ENCODE measurements at places on chromosomes 2 and 18.
A peak's percentile ranks its signal among the peaks of the same experiment; 100 is the strongest.

GRCh38 chr2:85536479-85536878 is 2.5 kb upstream of the MAT2A start:
- no peak for DNase-seq

DNA sequence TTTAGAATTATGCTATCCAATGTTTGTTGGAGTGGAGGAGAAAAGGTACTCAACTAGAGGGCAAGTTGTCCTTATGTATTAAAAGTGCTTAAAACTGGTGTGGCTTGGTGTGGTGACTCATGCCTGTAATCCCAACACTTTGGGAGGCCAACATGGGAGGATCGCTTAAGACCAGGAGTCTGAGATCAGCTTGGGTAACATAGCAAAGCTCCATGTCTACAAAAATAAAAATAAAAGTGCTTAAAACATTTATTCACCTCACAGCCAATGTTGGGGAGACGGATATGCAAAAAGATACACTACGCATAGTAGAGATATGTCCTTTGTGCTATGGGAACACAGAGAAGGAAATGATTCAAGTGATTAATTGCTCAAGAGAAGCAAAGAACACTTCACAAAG is 19.3 kb upstream of the TNFAIP6 start:
- DNase-seq, result no peak

- no peak for DNase-seq
These were observed 182.2 kb downstream of the GLI2 start for GRCh38 chr2:120917886-120918285.

DNA sequence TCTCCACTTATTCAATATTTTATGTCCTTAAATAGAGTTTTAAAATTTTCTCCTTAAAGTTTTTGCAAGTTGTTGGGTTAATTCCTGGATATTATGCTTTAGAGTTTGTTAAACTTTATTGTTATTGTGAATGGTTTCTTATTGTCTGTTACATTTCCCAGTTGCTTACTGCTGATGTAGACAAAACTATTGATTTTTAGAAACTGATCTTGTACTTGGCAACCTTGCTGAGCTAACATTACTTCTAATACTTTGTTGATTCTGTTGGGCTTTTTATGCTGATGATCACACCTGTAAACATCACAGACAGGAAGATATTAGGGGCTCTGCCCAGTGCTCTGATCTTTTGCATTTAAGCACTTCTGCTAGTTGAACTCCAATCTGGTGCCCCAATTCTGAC is 2.8 kb upstream of the CLIP4 start:
- DNase-seq, result no peak

DNA sequence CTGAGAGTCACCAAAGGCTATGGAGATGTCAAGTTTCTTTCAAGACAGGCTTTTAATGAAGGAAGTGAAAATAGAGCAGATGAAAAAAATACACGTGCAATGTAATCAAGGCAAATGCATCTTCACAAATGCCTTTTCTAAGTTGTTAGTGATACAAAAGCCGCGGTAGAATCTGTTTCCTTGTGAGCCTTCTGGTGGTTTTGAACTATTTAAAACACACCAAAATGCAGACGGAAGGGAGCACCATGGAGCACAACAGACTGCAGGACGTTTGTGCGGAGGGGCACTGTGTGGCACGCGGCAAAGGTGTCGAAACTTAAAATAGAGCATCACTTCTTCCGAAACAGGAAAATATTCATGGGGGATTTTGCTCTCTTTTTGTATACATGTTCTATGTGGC is 65.0 kb upstream of the BOD1L2 start:
- DNase-seq, result no peak

GRCh38 chr18:13186687-13187086 is 31.9 kb upstream of the LDLRAD4 start:
- no peak for DNase-seq

DNA sequence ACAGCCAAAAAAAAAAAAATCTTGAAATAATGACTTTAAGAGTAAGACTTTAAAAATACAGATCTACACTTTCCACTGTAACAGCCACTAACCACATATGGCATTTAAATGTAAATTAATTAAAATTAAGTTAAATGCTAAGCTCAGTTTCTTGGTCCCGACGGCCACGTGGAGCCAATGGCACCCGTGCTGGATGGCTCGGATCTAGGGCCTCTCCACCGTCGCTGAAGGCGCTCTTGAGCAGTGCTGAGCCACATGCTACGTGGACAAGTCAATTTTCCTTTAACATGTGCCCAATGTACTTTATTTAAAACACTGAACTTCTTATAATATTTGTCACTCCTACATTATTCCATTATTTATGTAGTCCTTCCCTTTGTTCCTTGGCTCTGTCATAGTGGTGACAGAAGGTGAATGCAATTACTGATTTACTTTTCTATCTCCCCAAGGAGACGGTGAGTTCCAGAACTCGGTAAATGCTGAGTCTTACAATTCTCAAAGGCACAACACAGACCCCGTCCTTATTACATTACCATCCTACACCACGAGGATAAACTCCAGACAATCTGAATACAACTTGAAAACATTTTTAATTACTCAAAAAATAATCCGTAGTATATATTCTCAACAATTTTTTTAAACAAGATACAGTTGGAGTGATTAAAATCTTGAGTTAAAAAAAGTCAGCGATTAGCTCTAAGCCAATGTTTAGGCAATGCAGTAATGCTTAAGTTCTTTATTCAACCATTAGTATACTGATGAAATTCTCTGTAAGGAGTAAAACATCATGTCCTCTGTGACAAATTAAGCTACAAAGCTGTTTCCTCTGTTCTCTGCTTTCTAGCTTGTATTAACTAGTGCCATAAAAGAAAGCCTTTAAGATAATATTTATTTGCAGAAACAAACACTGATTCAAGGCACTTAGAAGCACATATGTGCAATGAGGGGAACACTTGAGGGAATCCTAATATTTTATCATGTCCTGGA is 95.1 kb downstream of the AFF3 start:
- DNase-seq, result no peak

DNA sequence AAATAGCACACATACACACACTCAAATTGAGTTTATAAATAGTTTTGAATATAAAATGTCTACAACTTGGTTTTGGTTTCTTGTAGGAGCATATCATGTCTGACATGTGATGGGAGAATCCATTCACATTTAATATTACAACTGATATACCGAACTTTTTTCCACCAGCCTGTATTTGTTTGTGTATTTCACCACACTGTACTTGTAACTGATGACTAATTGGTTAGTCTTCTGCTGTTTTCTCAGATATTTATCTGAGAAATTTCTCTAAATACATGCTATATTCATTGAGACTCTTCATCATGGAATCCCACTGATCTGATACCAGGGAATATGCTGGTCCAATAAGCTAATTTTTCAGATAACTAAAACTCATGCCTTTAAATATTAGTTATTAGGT is 56.3 kb upstream of the UBXN4 start:
- DNase-seq, result no peak

DNA sequence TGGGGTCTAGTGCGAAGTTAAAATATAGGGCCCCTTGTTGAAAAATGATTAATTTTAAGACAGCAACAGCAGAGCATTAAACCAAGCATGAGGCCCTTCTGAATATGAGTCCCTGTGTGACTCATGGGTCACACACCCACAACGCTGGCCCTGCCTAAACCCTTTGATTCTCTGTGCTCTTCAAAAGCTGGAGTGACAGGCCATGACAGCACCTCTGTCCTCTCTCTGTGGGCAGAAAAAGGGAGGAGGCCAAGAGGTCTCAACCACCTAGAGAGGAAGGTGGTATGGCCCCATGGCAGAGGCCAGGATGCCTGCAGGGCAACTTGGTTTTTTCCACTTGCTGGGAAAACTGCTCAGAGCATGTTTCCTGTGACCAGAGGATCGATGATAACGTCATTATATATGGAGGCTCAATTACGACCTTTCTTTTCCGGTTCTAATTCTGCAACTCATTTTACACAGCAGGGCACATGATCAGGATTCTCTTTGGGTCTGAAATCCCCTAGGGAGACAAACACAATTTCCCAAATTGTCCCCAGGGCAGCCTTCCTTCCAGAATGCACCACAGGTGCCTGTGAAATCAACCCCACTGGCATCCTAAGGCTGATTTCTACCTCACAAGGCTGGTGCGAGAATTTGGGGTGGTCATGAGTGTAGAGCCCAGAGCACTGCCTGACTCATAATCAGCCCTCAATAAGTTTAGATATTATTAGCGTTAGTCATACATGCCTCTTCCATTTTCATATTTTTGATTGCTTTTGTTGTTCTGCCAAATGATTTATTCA is 102.0 kb upstream of the PPP1CB start:
- DNase-seq, result peak; percentile 30

GRCh38 chr18:57837917-57838548 is 34.9 kb upstream of the ATP8B1 start:
- peak; percentile 75 for DNase-seq

- no peak for DNase-seq
These were observed 114.0 kb downstream of the RAPGEF4 start for GRCh38 chr2:172849519-172850217.

DNA sequence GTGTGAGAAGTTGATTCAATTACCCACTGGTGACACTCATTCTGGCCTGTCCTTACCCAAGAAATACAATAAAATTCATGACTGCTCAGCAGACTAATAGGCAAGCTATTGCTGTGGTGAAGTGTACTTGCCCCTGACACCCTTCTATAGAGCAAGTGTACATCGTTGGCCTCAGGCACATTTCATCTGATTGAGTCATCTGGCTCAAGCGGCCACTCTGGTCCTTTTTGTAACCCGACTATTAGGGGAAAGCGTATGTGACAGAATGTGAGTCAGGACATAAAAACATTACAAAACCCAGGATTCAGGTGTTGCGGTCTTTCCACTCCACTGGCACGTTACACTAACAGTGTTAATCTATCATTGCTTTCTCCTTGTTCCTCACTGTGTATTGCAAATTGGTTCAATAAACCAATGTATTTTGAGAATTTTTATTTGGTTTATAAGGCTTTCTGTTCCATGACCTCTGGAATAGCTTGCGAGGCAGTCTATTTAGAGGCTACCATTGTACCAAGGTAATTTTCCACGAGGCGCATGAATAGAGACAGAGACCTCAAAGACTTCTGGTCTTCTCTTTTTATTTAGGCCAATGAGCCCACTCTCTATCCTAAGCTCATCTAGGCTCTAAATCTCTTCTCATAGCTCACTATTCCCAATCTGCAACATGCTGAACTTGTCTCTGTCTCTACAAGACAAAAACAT is 10.2 kb upstream of the TTC32 start:
- no peak for DNase-seq

GRCh38 chr18:63346480-63347183 is 20.4 kb downstream of the KDSR start:
- no peak for DNase-seq

GRCh38 chr2:149103081-149103620 is 64.7 kb downstream of the LYPD6B start:
- DNase-seq, result no peak

DNA sequence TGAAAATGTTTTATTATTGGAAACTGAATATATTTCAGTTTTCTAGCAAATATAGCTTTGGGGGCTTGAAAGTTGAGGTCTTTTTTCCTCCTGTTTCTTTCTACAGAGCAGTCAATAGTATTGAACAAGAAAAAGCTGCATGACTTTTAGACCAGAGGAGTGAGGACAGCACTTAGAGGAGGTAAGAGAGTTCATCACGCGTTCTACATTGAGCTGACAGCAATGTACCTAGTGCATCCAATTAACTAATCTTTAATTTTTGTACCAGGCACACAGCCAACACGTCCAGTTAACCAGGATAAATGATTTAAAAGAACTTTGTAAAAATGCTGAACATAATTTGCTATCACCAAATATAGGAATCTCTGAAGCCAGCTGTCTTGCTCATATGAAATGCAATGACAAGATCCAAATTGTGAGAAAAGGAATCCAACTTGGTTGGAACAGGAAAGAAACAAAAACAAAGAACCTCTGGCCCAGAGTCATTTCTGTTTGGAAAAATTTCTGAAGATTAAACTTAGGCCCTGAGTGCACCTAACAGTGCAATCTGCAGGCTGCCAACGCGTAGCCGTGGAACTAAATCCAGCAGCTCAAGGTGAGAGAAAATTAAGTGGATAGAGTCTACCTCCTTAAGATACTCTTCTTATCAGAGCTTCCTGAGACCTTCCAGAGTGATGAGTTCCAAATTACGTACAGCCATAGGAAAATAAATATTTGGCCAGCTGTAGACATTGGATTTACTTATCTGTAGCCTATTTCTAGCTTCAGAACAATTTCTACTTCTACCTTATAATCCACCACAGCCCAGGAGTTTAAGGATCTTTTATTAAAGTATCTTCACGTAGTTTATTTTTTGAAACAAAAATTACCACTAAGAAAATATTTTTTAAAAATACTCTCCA is 20.6 kb upstream of the SPTBN1 start:
- DNase-seq, result no peak

- no peak for DNase-seq
These were observed 242.1 kb upstream of the RGPD4 start for GRCh38 chr2:107584577-107584976.

DNA sequence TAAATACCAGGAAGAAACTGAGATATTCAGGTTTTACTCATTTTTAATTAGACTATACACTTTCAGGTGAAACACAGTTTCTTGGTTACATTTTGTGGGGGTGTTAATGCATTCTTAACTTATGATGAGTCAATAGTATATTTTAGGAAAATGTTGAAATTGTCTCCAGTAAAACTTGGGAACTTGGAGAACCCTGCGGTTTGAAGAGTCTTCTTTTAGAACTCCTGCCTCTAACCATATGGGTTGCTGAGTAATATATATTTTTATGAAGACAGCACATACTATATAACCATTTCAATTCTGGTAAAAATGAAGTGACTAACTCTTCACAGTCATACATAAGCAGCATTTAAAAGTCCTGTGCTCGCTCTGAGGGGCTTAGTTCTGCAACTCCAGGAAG is 308.2 kb upstream of the LRATD1 start:
- no peak for DNase-seq

GRCh38 chr2:235670974-235671787 is 177.3 kb downstream of the AGAP1 start:
- no peak for DNase-seq

- DNase-seq, result no peak
These were observed 172.5 kb downstream of the PDE11A start for GRCh38 chr2:177900082-177900481.

GRCh38 chr2:239015901-239016675 is 168.2 kb downstream of the TWIST2 start:
- no peak for DNase-seq
